ENCODE measurements at places on chromosomes 7 and 10.

- DNase-seq, result no peak
These were observed 109.0 kb downstream of the VIPR2 start for GRCh38 chr7:159035571-159036073.

- no peak for DNase-seq
These were observed 826 bp downstream of the GIMAP7 start for GRCh38 chr7:150515248-150516147.

GRCh38 chr10:78563314-78563713 lies 505.5 kb upstream of the ZMIZ1 start:
- DNase-seq, result no peak

- DNase-seq, result no peak
These were observed 17.6 kb upstream of the C10orf105 start for GRCh38 chr10:71737001-71737833.

DNA sequence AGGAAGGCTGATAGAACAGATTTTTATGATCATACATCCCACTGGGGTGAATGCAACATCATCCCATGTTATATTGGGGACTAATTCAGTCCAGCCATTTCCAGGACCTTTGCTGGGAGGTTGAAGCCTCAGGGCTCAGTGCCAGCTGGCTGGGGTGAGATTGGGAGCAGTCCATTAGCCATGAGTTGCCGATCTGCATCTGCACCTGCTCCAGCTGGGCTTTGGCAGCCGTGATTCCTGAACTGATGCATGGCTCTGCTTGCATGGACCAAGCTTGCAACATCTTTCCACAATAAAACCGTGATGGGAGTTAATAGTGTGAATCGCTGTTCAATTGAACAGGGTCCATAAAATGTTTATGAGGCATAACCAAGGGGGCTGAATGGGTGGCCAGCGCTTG lies 346.9 kb downstream of the TYW1 start:
- DNase-seq, result no peak
